Testis (tissue), 5 donors: ENCODE measurements at places on chromosomes 11 and 22.

DNA sequence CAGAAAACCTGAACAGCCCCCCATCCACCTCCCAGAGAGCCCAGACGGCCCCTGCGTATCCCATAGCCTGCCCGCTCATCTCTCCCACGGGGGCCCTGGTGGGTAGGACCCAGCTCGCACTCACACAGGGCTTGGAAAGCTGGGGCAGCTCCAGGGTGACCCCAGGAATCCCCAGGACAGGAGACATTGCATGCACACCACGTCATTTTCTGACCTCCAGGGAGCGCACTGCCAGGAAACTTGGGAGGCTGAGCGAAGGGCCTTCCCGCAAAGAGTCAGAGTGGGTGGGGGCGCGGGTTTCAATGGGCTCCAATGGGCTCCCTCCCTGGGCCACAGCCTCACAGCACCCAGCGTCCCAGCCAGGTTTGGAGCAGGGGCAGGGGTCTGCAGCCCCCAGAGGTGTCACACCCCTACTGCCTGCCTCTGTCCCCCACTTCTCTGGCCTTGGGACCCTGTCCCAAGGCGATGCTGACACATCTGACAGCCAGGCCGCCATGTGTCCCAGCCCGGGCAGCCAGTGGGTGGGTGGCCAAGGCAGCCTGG lies 8.2 kb upstream of the SYT8 start:
- peak; percentile 53 for DNase-seq

GRCh38 chr11:110526323-110526722 lies 96.6 kb downstream of the FDX1 start:
- DNase-seq: no peak

DNA sequence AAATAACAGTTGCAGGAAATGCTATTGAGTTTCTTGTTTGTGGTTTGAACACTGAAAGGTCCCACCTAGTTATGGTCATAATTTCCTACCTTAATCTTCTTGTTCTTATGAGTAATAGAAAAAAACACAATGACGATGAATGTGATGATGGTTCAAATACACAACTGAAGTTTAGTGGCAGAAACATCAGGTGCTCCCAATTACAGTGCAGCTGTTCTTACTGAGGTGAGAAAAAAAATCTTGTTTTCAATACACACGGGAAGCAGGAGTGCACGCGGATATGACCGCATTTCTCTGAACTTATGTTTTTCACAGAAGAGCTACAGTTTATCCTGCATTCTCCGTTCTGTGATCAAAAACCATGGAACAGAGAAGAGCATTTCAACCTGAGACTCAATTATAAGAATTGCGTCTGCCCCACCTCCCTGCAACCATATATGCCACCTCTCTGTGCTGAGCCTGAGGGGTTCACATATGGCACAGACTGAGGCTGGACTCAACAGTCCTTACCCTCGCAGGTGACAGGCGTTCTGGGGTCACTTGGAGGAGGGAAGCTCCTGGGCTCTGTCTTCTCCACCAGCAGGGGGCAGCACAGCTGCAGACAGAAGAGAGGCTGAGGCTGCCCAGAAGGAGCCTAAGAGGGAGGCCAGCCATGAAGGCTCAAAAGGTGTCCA lies 99.7 kb upstream of the IGLL5 start:
- DNase-seq: peak; percentile 77

- DNase-seq: no peak
Measured at GRCh38 chr11:91433284-91434010, 791.2 kb upstream of the FAT3 start.

- DNase-seq: no peak
Measured at GRCh38 chr22:22669093-22669492, 24.7 kb downstream of the GGTLC2 start.

GRCh38 chr11:119608781-119609180 lies 120.2 kb downstream of the NECTIN1 start:
- no peak for DNase-seq

DNA sequence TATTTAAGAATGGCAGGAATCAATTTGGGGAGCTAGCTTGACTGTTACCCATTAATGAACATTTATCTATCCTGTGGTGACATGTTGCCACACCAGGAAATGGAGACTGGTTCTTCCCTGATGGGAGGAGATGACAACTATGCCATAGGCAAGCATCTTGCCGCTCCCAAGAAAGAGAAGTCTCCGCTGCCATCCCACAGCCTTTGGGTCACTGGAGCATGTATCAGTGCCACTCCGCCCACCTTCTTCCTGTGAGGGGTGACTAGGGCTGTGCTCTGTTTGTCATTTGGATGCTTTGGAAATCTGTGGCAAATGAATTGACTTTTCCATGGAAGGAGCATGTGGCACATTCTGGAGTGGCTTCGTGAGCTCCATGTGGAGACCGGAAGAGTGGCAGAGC lies 6.5 kb downstream of the STIP1 start:
- DNase-seq: no peak

GRCh38 chr11:30364837-30365482 lies 42.1 kb downstream of the ARL14EP start:
- DNase-seq: no peak

- DNase-seq: no peak
Measured at GRCh38 chr11:15776366-15776765, 580.0 kb downstream of the SOX6 start.

GRCh38 chr11:14668731-14669301 lies 25.2 kb downstream of the PDE3B start:
- no peak for DNase-seq

GRCh38 chr11:94884376-94884775 lies 89.0 kb downstream of the CWC15 start:
- DNase-seq: no peak

GRCh38 chr11:61361237-61361740 lies 393 bp downstream of the CYB561A3 start:
- no peak for DNase-seq

- no peak for DNase-seq
Measured at GRCh38 chr11:66967670-66968425, 7.3 kb upstream of the C11orf86 start.

DNA sequence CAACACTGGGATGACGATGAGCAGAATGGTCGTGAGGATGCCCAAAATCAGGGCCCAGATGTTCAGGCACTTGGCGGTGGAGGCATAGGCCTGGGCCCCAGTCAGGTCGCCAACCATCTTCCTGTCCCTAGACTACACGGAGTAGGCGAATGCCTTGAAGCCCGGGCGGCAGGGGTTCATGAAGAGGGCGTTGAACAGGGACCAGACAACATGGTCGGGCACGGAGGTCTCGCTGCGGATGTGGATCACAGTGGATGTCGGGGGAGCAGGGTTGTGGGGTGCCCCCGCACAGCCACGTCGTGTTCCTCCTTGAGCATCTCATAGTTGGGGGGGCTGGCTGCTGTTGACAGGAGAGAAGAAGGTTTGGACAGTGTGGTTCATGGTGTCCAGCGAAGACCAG lies 9.5 kb downstream of the MYEOV start:
- no peak for DNase-seq

DNA sequence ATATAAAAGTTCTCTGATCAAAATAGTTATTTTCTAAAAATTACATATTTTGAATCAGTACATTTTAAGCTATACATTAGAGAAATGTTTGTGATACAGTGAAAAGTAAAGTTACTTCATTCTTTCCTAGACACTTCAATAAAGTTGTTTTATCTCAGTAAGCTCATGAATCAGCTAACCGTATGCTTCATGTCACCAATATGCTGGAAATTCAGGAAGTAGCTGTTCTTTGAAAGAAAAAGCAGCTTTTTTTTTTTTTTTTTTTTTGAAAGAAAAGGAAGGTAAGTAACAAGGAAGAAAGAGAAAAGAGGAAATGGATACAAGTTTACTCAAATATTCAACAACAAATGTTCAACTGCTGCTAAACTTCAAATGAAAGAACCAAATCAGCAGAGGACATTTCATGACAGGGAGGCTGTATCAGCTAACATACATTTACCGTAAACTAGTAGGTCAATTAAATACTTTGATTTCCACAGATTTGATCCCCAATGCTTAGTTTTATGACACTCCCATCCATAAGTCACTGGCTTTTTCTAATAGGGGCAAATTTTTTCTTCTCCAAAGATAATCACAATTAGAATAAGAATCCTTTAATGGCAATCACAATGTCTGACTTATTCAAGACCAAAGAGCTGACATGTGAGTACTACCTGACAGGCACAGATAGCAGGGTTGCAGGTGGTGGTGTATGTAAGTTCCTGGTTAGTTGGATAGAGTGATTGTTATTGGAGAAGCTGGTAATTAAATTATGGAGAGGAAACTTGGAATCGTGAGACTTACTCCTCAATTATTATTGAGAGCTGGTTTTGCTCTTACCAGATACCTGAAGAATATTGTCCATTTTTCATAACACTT lies 754 bp downstream of the OR52A1 start:
- no peak for DNase-seq

GRCh38 chr11:126725043-126725442 lies 275.5 kb downstream of the KIRREL3 start:
- no peak for DNase-seq

GRCh38 chr11:102289592-102289991 lies 27.7 kb upstream of the BIRC3 start:
- no peak for DNase-seq

DNA sequence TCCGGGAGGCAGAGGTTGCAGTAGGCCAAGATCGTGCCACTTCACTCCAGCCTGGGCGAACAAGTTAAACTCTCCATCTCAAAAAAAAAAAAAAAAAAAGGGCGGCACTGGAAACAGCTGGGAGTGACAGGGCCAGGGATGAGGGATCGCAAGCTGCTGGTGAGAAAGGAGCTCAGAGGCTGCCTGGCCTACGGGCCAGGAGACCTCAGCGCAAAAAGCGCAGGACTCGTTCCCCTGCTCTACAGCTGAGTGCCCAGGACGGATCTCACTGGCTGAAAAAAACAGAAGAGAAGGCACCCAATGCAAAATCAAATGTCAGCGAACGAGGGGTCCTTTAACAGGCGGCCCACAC lies 650 bp upstream of the NUP50 start:
- DNase-seq: no peak

DNA sequence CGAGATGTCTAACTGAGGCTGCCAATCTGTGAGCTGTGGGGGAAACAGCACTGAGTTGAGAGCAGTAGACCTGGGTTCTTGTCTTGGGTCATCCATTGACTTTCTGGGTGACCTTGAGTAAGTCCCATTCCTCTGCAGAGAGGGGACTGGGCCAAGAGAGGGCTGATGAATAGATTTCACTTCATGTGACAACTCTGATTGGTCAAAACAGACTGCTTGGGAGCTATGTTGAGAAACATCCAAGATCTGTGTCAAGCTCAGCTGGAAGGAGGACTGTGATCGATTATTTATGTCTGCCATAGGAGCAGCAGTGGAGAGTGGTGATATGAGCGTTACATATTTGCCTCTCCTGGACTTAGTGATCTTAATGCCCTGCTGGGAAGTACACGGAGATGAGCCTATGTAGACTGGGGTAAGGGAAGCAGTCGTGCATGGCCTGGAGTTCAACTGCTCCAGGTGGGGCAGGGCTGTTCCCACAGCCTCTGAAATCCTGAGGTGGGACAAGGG lies 47.7 kb downstream of the OTOG start:
- no peak for DNase-seq
